ENCODE measurements at places on chromosomes 7 and 10.

GRCh38 chr7:81883801-81884393, 114.0 kb upstream of the HGF start:
- DNase-seq = no peak

- DNase-seq = no peak
These were observed 433.7 kb upstream of the MGMT start for GRCh38 chr10:129033340-129033739.

GRCh38 chr7:12350971-12351370, 52.7 kb downstream of the VWDE start:
- no peak for DNase-seq

GRCh38 chr10:110865186-110865808, 6.4 kb upstream of the PDCD4 start:
- DNase-seq = no peak

DNA sequence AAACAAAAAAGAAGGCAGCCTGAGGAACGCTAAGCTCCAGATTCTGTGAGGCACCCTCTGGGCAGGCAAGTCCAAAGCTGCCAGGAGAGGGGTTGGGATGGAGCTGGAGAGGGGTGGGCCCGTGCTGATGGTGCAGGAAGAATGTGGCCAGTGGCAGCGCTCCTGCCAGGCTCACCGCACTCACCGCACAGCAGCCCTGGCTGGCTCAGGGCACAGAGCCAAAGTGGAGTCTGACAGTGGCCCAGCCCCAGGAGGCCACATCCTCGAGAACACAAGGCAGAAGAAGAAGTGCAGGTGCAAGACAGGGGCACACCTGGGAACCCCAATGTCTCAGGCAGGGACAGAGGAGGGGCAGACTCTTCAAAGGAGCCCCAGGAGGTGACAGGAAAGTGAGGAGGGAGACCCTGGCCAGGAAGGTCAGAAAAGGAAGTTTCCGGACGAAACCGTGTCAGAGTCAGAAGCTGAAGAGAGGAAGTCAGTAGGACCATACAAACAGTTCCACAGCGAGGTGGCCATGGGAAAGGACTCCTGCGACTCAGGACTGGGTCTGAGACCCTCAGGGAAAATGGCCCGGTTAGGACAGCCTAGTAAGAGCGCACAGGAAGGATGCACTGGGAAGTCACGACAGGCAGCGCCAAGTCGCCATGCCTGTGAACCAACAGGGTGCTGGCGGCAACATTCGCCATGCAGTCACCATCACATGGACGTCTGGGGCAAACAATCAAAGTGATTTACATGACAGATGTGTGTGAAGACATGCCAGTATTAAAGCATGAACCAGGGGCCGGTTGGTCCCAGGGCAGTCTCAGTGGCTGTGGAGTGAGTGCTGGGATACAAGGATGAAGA, 54.4 kb downstream of the COBL start:
- no peak for DNase-seq

GRCh38 chr10:130463876-130464364, 327.7 kb downstream of the GLRX3 start:
- DNase-seq = no peak

DNA sequence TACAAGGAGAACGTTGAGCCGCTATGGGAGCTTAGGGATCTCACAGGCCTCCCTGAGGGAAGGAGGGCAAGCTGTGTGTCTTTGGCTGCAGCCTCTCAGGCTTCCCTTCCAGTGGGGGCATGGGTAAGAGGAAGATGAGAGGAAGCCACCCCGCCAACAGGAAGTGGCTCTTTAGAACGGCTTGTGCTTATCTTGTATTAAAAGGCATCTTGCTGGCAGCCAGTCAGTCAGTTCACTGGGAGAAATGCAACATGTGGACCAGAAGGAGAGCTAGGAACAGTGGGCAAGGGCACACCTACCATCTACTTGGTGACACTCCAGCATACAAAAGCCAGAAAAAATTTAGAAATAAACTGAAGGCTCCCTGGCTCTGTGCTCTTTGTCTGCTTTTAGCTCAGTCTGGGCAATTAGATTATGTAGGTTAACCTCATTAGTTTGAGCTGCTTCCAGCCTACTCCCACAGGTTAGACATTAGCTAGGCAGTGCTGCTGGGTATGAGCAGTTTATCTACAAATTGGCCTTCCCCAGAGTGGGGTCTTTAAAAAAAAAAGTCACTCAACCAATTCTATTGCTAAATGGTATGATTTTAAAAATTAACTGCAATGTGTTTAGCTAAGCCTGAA, 595.9 kb downstream of the KCNMA1 start:
- DNase-seq = peak; percentile 44

GRCh38 chr7:51705701-51706100, 389.1 kb upstream of the COBL start:
- DNase-seq = no peak

DNA sequence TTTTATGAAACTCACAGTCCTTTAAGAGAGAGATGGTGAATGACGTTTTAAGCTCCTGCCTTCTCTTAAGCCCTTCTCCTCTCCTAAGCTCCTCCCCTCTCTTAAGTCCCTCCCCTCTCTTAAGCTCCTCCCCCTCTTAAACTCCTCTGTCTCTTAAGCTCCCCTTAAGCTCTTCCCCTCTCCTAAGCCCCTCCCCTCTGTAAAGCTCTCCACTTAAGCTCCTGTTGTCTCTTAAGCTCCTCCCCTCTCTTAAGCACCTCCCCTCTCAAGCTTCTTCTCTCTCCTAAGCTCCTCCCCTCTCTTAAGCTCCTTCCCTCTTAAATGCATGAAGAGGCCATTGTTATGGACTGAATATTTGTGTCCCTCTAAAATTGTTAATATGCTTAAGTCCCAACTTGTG, 1180.6 kb upstream of the AUTS2 start:
- DNase-seq = no peak

GRCh38 chr10:89115876-89116627, 91.1 kb downstream of the CH25H start:
- no peak for DNase-seq

DNA sequence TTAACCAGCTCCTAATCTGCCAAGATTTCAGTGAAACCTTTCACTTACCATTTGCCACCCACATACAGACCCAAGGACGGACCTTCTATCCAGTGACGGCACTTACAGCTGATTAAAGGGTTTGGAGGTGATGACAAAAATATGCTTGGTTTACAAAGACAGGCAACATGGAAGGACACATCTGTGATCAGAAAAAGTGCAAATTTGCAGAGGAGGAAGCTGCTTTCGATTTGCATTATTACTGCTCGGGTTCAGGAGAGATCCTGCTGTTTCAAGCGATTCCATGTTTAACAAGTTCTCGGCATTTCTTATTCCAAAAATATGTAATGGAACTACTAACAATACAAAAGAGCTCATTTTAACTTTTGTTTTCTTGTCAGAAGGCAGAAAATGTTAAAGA, 109.0 kb downstream of the JAZF1 start:
- no peak for DNase-seq

- DNase-seq = no peak
These were observed 306.8 kb downstream of the SDK1 start for GRCh38 chr7:3607847-3608246.

GRCh38 chr10:35040760-35041501, 49.2 kb downstream of the CUL2 start:
- no peak for DNase-seq

DNA sequence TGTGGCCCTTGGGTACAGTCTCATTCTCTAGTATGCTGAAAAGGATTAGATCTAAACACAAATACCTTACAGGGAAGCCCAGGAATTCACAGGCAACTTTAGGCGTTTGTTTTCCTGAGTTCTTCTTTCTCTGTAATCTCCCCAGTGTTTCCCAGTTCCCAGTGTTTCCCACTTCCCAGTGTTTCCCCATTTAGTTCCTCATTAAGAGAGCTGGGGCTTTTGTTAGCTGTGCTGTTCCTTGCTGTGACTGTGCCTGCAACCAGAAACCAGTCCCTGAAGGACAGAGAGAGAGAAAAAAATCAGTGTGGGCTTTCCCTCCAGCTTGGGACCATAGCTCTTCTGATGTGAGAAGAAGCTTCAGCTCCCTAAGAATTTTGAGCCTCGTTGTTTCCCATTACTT, 802.9 kb upstream of the COBL start:
- no peak for DNase-seq

- no peak for DNase-seq
These were observed 75.3 kb upstream of the IL6 start for GRCh38 chr7:22651534-22652243.

DNA sequence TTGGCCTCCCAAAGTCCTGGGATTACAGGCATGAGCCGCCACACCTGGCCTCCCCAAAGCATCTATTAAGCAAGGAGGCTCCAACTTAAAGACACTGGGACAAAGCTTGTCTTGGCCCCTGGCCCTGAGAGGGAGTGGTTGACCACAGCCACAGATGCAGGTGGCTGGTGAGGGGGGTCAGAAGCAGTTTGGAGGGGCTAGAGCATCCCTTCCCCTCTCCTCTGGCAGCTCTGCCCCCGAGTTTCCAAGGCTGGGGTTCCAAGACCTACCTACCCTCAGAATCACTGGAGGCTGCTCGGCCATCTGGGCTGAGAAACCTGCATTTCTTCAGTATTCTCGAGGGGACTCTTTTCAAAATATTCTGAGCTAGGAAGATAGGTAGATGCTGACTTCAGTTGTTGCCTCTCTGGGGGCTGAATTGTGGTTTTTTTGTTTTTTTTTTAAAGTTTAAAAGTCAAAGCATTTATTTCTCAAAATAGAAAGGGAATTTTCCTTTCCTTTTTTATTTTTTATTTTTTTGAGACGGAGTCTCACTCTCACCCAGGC, 32.6 kb downstream of the DDIT4 start:
- DNase-seq = no peak

GRCh38 chr10:71597821-71598498, 121.6 kb downstream of the C10orf105 start:
- DNase-seq = no peak

DNA sequence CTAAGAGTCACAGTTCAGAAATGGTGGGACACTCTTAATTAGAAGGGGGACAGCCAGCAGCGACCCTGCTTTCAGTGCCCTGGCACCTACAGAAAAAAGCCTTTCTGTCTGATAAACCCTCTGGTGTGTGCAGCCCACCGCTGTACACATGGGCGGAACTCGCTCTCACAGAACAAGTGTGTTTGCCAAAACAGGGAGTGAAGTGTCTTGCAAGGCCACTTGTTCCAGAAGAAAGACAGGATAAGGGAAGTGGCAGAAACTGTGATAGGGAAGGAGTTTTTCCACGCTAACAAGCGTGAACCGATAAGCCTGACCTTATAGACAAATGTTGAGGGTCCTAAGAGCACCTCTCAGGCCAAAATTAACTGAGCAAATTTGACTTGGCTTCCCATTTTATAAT, 203.7 kb upstream of the TCF7L2 start:
- no peak for DNase-seq

DNA sequence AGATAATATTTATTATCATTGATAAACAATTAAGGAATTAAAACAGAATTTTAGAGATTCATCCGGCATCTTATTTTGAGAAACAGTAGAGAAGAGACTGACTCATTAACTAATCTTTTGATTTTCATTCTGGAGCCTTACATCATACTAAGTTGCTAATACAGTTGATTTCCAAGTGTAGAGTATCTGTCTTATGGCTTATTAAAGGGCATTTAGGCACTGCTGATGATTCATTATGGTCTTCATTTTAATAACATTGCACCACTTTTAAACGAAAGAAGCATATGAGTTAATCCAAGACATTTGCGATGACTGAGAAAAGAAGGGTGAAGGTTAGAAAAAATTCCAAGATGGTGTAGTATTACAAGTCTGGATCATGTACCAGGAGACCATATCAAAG, 186.0 kb upstream of the CACNA2D1 start:
- no peak for DNase-seq

DNA sequence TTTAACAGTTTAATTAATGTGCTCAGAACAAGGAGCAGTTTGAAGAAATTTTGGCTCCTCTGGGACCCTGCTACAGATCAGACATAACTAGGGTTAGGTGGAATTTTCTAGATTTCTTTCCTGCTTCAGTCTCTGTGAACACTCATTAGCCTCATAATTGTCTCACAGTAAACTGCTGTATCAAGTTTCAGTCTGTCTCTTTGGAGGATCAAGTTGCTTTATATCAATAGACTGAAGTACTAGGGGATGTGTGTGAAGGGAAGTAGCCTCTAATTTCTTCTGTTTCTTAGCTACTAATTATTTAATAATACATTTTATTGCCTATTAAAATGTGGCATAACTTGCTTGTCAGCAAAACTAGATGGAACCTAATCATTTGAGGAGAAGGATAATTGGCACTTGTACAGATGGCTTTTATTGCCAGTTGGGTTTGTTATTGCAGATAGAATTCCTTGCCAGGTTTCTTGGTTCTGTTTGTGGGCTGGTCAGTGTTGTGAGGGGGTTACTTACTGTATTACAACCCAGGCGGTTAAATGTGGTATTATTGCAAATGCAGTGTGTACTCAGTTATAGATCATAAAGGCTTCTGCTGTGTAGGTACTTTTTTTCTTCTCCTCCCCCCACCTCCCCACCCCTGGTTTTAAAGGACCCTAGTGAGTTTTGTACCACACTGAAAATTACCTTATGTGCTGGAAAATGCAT, 758.0 kb downstream of the AUTS2 start:
- no peak for DNase-seq

DNA sequence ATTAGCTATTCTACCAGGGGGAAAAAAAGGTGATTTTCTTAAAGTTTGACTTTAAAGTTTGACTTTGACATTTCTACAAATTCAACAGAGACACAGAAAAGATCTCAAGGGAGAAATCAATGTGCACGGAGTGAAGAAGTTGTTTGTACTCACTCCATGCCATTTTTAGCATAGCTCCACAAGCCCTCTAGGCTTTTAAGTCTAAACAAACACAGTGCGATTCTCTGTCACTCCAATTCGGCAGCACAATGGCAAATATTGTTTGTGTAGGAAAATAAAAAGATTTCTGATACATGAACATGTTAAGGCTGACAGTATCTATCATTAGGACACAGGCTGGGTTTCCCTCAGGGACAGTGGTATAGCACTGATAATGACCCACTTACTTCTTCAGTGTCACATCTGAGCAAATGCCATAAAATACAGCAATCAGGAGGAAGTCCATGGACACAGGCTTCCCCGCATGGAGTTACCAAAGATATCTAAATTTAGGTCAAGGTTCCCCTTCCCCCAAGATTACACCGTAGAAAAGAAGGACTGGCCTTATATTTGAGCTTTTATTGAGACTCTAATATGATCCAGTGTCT, 28.0 kb downstream of the GSAP start:
- DNase-seq = no peak

DNA sequence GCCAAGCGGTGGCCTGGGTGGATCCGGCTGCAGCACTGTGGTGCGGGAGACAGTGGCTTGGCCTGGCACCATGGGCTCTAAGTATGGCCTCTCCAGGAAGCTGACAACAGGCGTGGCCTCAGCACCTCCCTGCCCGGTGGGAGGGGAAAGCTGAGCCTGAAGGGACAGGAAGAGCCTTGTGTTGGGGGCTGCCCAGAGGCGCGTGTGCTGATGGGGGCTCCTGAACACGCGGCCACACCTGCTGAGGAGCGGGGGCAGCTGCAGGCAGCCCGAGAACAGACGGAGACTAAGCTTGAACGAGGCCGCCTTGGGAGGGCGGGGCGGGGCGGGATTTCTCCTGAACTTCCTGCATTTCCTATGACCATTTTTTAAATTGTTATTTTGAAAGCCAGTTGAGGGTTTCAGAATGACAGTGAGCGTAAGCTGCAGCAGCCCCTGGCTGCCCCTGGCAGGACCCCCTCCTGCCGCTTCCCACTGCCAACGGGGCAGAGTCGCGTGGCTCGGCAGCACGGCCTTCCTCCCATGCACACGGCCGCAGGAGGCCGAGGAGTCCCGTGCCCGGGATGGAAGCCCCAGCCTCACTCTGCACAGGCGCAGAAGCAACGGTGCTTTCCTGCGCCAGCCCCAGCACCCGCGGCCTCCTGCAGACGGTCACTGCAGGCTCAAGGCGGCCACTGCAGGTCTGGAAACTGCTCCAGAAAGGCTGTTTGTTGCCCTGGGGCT, 43.2 kb downstream of the DPYSL4 start:
- peak; percentile 75 for DNase-seq

GRCh38 chr10:120403109-120403508, 53.9 kb upstream of the PLPP4 start:
- no peak for DNase-seq
